Ascending aorta (tissue), 2 donors: ENCODE measurements at places on chromosomes 2 and 18. TPM values are rescaled to one million over a fixed set of nuclear protein-coding genes. Genes with fewer than 3 reads are reported as not detected.

ACVR1C gene
- total RNA-seq, result not detected

- H3K27me3 ChIP-seq, result no peaks in the 10 kb centered on the region
- H3K4me3 ChIP-seq, result no peak overlapping the region
- peaks cover 5% of the 10 kb centered on the region for H3K36me3 ChIP-seq
- no peak overlapping the region for H3K27ac ChIP-seq
Measured at GRCh38 chr2:210072922-210073509, 70.6 kb downstream of the RPE start.

- no peaks in the 10 kb centered on the region for H3K27me3 ChIP-seq
- DNase-seq, result no peak
- no peaks in the 10 kb centered on the region for H3K36me3 ChIP-seq
- no peak overlapping the region for H3K4me3 ChIP-seq
- H3K4me1 ChIP-seq, result peaks cover 10% of the 10 kb centered on the region
- no peak overlapping the region for H3K27ac ChIP-seq
Measured at GRCh38 chr2:54371460-54372065, 84.6 kb upstream of the SPTBN1 start.

- no peaks in the 10 kb centered on the region for H3K27me3 ChIP-seq
- peaks cover 4% of the 10 kb centered on the region for H3K4me1 ChIP-seq
- no peak overlapping the region for H3K4me3 ChIP-seq
- no peaks in the 10 kb centered on the region for H3K36me3 ChIP-seq
Measured at GRCh38 chr18:62751341-62751821, 36.0 kb downstream of the PHLPP1 start.

- H3K4me1 ChIP-seq, result no peaks in the 10 kb centered on the region
- no peak for DNase-seq
- no peaks in the 10 kb centered on the region for H3K27me3 ChIP-seq
- no peaks in the 10 kb centered on the region for H3K36me3 ChIP-seq
- no peak overlapping the region for H3K27ac ChIP-seq
Measured at GRCh38 chr2:88108796-88109195, 19.1 kb downstream of the FABP1 start.

- H3K4me1 ChIP-seq, result peaks cover 4% of the 10 kb centered on the region
- no peaks in the 10 kb centered on the region for H3K36me3 ChIP-seq
- DNase-seq, result peak; percentile 65
- peak within 1 kb of the TSS; percentile 96 for H3K27ac ChIP-seq
- H3K27me3 ChIP-seq, result no peaks in the 10 kb centered on the region
Measured at GRCh38 chr18:8705238-8705960, at the start of gene MTCL1. MTCL1 (plus strand) TSS chr18:8705556; CDS start chr18:8705661, 105 bp downstream.

GRCh38 chr2:8575038-8575833 lies 106.6 kb upstream of the ID2 start:
- no peaks in the 10 kb centered on the region for H3K36me3 ChIP-seq
- H3K4me3 ChIP-seq, result peak overlapping the region; percentile 22
- H3K4me1 ChIP-seq, result peaks cover 5% of the 10 kb centered on the region

GRCh38 chr2:86398500-86399474 lies 42.4 kb upstream of the KDM3A start:
- no peak overlapping the region for H3K27ac ChIP-seq
- no peaks in the 10 kb centered on the region for H3K36me3 ChIP-seq
- no peak for DNase-seq
- no peaks in the 10 kb centered on the region for H3K4me1 ChIP-seq

DNA sequence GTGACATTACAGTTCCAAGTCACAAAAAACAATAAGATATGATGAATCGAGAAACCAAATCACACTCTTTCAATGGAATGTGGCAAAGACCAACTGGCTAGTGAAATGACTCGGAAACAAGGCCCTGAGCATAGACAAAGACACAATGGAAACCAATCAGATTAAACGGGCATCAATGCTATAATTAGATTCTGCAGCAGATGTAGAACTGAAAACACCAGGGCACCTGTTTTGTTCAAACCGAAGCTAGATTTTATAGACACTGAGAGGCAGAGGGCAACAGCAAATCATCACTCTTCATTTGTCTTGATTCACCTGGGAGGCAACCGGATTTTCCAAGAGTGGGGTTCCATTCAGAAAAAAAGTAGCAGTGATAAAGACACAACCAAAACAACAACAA lies 92.8 kb upstream of the BARD1 start:
- no peaks in the 10 kb centered on the region for H3K36me3 ChIP-seq
- H3K4me3 ChIP-seq, result no peak overlapping the region
- H3K4me1 ChIP-seq, result no peaks in the 10 kb centered on the region
- no peak overlapping the region for H3K27ac ChIP-seq
